ENCODE measurements at places on chromosomes 12 and 14.

- DNase-seq, result no peak
These were observed 1.4 kb upstream of the TMEM132C start for GRCh38 chr12:128265566-128265965.

DNA sequence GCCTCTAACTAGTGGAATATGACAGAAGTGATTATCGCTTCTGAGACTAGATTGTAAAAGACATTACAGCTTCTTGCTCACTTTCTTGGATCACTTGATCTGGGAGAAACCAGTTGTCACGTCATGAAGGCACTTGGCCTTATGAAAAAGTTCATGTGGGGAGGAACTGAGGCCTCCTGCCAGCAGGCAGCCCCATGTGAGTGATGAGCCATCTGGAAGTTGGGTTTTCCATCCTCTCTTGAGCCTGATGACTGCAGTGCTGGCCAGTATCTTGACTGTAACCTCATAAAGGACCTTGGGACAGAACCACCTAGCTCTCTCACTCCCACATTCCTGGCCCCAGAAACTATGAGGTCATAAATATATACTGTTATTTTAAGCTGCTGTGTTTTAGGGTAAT is 28.0 kb downstream of the TTLL5 start:
- DNase-seq, result no peak

DNA sequence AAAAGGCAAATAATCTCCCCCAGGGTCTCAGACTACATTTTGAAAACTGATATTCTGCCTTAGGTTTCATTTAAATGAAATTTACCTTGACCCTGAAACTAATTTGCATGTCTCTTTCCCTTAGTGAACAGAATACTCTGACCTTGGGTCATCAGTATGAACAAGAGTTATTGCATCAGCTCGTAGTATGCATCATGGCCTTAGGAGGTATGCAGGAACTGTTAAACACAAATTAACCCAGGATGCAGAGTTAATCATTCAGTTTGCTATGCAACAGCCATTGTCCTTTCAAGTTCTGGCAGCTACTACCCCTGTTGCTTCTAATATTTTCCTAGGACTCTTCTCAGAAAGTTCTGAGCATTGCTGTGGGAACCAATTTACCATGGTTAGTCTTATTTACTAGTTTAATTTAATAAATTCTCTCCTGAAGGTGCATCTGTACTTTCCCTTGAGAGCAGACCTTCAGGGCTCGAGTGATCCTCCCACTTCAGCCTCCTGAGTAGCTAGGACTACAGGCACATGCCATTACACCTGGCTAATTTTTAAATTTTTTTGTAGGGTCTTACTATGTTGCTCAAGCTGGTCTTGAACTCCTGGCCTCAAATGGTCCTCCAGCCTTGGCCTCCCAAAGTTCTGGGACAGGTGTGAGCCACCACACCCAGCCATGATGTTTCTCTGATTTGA is 126.7 kb downstream of the TTC6 start:
- DNase-seq, result no peak

GRCh38 chr12:94186278-94187241 is 38.2 kb downstream of the PLXNC1 start:
- peak; percentile 90 for DNase-seq

DNA sequence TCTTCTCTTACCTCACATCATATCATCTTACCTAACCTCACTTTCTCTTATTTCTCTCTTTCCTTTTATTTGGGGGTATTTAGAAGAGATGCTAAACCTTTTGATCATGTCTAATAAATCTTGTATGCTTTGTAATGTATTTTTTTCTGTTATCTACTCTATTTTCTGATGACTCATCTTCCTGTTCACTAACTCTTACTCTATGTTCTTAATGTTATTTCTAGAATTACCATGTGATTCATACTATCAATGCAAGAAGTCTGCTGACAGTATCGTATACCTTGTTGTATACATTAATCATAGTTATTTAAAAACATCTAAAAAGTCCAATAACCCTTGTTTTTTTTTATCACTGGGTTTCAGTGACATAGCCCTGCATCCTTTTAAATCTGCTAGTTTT is 62.3 kb downstream of the MGAT4C start:
- DNase-seq, result no peak

GRCh38 chr12:2287151-2287550 is 234.4 kb downstream of the CACNA1C start:
- no peak for DNase-seq

DNA sequence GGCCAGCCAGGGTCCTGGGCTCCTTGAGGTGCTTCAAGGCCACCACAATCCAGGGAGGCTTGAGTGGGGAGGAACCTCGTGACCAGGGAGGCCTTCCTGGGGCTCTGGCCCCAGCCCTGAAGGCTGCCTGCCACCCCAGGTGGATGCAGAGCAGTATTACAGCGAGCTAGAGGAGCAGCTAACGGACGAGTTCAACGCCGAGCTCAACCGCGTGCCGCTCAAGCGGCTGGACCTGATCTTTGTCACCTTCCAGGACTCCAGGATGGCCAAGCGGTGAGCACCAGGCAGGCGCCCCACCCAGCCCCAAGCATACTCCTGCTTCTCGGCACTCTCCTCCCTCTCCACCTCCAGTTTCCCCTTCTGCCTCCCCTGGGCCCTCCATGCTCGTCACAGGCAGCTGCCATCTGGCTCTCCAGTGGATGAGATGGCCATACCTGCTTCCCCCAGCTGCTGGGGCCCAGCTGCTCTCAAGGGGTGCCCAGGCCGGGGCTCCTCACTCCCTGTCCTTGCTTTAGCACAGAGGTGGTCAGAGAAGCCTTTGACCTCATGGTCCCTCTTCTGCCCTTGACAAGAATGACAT is 30.6 kb downstream of the NGB start:
- DNase-seq, result no peak
